ENCODE measurements at places on chromosomes 4 and X.

- DNase-seq = no peak
Measured at GRCh38 chr4:179867300-179867878, 2375.8 kb upstream of the TENM3 start.

DNA sequence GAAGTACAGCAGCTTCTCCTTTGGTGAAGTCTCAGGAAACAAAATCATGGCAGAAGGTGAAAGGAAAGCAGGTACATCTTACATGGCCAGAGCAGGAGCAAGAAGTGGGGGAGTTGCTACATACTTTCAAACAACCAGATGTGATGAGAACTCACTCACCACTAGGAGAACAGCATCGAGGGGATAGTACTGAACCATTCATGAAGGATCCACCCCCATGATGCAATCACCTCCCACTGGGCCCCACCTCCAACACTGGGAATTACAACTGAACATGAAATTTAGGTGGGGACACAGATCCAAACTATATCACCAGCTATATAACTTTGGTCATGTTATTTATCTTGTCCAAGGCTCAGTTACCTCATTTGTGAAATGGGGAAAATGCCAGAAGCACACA, 159.4 kb downstream of the OPHN1 start:
- no peak for DNase-seq

DNA sequence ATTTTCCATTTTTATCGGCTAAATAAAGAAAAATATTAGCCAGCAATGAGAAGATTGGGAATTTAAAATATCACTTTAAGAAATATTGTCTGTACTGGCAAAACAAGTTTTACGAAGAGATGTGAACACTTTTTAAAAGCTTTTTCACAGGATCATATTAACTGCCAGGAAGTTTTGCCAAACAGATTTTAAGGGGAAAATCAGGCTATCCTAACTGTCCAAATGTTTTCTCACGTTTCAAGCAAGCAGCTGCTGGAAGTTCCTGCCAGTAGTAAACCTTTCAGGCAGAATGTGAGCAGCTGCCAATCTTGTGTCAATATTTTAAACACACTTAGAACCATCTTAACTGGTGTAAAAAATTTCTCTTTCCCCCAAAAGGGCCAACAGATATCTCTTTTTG, 101.1 kb downstream of the ADGRL3 start:
- DNase-seq = no peak

DNA sequence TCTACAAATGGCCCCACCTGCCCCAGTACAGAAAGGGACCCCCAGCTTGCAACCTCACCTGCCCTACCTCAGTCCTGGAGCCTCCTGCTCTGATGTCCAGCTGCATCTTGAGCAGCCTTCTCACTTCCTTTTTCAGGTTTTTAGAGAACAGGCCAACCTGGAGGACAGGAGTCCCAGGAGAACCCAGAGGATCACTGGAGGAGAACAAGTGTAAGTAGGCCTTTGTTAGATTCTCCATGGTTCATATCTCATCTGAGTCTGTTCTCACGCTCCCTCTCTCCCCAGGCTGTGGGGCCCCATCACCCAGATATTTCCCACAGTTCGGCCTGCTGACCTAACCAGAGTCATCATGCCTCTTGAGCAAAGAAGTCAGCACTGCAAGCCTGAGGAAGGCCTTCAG, 3.6 kb downstream of the MAGEA11 start:
- DNase-seq = no peak

DNA sequence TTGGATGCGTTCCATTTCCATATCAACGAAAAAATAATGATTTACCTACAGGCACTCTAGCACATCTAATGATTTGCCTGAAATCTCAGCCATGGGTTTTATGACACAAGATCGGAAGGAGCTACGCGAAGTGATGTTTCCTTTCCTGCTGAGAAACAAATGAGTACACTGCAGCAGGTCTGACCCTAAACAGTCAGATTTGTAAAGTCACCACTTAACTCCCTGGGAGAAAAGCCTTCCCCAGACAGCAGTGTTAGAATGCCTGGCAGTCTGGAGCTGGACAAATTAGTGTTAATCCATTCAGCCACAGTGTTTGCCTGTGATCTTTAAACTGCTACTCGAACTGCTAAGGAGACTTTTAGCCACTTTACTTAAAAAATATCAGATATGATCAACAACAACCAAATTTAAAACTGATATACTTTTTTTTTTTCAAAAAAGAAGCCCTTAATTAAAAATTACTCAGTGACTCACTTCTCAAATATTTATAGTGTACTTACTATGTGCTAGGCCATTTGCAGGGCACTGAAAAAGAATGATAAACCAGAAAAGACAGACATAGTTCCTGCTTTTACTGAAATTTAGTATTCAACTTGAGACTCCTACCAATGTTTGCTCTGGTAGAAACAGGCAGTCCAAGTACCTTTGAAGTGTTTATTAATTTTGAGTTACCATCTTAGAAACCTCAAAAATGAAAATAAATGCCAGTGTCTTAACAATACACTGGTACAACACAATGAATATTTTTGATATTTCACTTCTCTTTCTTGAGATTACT, 104.5 kb downstream of the SHISA3 start:
- DNase-seq = no peak

- DNase-seq = no peak
Measured at GRCh38 chr4:48074657-48075056, 58.1 kb downstream of the NIPAL1 start.

DNA sequence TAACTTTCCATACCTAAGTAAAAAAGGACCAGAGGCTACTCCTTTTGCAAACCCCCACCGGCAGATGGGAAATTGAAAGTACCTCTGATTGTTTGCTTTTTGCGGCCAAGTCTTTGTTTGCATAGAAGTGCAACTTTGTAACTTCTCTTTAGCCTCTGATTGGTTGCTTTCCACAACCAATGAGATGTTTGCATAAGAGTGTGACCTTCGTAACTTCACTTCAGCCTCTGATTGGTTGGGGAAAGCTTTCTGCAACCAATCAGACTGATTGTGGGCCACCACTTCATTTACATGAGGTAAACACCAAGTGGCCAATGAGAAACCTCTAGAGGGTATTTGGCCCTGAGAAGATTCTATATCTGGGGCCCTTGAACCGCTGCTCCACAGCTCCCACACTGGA, 48.8 kb upstream of the PGRMC1 start:
- DNase-seq = no peak

DNA sequence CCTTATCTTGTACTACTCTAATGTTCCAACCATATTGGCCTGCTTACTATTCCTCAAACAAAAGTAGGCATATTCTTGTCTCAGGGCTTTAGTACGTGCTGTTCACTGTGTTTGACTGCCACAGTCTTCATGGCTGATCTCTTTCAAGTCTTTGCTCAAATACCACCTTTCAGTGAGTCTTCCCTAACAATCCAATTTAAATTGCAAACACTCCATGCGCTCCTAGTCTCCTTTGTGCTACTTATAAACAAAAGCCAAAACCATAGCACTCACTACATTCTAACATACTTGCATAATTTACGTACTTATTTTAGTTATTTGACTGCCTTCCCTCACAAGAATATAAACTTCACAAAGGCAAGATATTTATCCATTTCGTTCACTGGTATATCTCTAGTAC, 1.7 kb upstream of the ART3 start:
- DNase-seq = no peak

DNA sequence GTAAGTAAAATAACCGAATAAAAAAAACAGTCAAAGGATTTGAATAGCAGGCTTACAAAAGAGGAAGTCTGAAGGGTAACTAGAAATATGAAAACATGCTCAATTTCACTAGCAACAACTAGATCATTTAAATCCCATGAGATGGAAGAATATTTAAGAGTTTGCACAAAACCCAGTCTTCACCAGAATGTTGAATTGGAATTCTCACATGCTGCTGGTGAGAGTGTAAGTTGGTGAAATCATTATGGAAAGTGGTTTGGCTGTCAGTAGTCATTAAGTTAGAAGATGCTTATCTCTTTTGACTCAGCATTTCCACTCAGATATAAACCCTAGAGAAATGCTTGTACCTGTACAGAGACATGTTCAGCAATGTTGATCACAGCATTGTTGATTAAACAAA, 110.1 kb downstream of the PGRMC2 start:
- no peak for DNase-seq

GRCh38 chr4:89298788-89299152, 8.8 kb downstream of the GPRIN3 start:
- no peak for DNase-seq

GRCh38 chr4:4762909-4763821, 96.3 kb upstream of the MSX1 start:
- DNase-seq = no peak

DNA sequence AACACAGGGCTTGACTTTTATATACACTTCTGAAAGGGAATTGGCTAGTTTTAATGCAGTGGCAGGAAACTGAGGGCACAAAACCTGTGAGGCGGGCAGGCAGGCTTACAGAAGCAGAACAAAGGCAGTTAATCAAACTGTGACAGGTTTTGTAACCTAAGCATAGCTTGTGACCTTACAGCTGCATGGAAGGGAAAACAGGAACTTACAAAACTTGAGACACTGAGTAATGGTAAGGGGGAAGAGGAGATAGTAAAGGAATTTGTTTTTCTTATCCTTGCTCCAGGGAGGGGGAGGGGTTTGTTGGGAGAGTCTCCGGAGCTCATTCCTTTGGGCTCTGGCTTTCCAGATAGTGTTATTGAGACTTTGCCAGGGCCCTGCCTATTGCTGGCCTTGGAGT, 55.6 kb downstream of the SLITRK4 start:
- no peak for DNase-seq

- DNase-seq = no peak
Measured at GRCh38 chr4:2402048-2402842, 16.2 kb downstream of the ZFYVE28 start.

DNA sequence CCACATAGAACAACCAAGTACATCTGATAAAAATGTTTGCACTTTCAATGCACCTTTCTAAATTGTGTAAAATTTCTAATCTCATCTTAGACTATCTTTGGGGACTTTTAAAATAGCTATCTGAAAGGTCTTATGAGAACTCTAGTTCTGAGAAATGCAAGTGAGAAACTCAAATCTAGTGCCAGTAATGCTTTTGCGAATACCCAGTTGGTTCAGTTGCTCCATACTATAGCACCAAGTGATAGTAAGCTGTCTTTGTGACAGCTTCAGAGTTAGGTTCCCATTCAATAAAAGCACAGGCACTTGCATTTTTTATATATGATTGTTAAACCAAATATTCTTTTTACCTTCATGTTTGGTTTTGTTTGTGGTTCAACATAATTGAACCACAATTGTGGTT, 4.5 kb upstream of the ITM2A start:
- no peak for DNase-seq

DNA sequence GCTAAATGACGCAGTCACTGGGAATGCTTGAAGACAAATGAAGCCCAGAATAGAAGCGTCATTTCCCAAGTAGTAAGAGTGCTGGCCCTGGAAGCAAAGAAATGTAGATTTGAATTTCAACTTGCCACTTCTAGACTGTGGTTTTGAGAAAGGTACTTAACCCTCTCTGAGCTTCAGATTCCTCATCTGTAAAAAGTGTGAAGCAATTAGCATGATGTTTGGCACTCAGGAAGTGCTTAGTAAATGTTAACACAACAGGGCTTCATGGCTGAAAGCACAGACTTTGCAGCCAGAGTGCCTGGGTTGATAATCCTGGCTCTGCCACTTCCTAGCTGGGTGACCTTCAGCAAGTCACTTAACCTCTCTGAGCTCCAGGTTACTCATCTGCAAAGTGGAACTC, 147.4 kb upstream of the RPS6KA3 start:
- no peak for DNase-seq

- no peak for DNase-seq
Measured at GRCh38 chrX:149010013-149010852, 494.9 kb downstream of the IDS start.
